ENCODE measurements at places on chromosomes 4 and X.

DNA sequence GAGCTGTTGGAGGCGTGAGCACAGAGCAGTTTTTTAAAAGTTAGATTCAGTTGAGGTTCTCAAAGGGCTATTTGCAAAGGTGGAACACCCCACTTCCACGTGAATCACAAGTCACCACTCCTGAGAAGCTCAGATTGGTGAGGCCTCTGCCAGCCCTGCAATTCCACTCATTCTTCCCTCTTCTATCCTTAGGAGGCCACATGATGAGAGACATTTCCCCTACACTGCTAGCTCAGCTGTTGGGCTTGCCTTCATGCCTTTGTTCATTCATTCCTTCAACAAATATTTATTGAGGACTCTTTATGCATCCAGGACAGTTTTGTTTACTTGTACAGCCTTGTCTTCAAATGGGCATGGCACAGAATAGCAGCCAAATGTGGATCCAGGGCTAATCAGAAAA is 3.7 kb downstream of the SRPX2 start:
- DNase-seq: no peak

DNA sequence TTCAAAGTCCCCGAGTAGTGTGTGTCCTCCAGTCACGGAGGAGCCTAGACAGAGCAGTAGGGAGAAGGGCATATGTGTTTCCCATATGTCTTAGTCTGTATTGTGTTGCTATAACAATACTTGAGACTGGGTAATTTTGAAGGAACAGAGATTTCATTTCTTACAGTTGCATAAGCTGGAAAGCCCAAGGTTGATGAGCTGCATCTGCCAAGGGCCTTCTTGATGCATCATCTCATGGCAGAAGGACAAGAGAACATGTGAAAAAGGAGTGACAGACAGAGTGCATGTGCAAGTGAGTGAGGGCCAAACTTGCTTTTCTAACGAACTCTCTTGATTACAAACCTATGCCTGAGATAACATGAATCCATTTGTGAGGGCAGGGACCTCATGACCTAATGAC is 243.4 kb downstream of the ARHGAP10 start:
- no peak for DNase-seq

- no peak for DNase-seq
These were observed 578.0 kb downstream of the SPRY1 start for GRCh38 chr4:123974386-123975149.

- DNase-seq: peak; percentile 3
These were observed 25.2 kb upstream of the BCLAF3 start for GRCh38 chrX:20015945-20016615.

DNA sequence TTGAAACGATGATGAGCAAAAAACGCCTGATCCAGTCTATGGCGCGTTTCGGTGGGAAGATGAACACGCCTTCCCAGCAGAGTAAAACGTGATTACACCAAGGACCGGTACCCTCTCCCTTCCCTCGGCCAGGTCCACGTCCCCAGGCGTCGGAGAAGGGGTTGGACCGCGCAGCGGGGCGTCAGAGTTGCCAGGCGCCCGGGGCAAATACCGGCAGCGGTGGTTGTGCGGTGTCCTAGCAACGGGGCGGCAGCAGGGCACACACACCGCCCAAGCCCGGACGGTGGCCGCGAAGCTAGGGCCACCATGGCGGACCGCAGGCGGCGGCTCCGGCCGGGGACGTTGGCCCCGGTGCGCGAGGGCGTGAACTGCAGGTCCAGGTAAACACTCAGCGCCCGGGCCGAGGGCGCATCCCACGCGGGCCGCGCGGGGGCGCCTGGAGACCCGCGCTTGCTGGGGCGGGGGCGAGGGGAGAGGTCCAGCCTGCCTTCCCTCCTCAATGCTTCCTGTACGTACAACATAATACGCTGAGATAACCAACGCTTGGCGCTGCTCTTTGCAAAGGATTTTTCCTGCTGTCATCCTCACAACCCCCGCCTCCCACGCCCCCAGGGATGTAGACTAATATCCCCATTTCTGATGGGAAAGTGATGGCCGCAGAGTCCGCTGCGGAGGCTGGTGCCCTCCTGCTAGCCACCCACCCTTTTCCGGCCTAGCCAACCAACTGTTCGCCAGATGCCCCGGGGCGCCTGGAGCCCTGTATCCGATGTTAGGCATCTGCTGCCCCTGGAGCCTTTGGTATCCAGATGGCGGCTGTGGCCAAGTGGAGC is at the start of gene FAM47E:
Gene FAM47E (plus strand): TSS at position 281 of the 830 bp plus-strand sequence. CDS start 26 bp downstream, at position 307.
- DNase-seq: peak; percentile 69

DNA sequence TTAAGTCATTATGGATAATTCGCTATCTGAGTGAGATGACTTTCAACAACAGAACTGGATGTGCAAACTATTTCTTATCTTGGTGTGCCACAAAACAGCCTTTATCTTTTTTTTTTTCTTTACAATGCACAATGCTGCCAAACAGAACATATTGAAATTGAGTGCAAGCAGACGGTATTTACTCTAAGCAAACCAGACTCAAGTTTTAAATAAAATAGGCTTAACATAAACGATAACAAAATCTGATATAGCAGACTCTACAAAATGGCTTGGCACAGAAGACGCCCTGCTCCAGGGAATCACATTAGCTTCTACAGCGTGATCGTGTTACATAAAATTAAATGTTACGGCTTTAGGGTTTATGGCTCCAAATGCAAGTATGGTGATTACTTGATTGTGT is 9.6 kb upstream of the STK32B start:
- peak; percentile 92 for DNase-seq

- DNase-seq: peak; percentile 98
These were observed 19.7 kb downstream of the MAEA start for GRCh38 chr4:1309261-1310010.

DNA sequence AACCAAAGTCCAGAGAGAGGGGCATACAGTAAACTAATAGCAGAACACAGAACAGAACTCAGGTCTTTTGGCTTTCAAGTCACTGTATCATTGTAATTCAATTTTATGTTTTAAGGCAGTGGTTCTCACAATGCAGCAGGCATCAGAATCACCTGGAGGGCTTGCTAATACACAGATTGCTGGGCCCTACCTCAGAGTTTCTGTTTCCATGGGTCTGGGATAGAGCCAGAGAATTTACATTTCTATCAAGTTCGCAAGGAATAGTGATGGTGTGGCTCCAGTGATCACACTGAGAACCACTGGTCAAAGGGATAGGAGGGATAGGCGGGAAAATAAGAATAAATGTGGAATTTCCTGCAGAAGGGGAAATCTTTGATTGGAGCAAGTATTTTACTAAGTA is 36.7 kb downstream of the LANCL3 start:
- DNase-seq: no peak

DNA sequence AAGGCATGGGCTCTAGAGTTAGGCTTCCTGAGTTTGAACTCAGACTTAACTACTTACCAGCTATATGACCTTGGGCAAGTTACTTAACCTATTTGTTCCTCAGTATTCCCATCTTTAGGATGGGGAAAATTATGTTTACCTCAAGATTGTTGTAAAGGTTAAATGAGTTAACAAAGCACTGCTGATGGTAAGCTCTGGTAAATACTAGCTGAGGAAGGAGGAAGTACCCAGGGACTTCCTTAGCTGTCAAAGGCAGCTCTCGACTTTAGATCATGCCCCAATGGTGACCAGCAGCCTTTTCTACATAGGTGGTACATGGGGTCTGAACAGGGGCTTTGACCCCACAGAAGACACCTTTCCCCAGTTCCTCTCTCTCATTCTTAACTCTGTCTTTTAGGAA is 20.1 kb downstream of the ATP7A start:
- DNase-seq: no peak

GRCh38 chr4:100641336-100641735 is 123.5 kb upstream of the EMCN start:
- DNase-seq: no peak

DNA sequence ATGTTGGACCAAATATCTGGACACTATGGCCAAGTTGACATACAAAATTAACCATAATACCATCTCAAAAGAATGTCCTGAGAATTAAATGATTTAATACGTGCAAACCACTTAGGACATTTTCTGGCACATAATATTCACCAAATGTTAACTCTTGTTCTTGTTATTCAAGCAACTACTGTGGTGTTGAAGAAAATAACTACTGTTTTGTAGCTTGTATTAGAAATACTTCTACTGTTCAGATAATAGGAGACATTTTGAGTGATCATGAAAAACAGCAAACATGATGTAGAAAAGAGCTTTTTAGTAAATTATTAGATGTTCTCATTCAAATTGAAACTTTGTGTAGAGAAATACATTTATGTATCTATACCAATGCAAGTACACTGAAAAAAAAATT is 140.7 kb upstream of the SMIM31 start:
- DNase-seq: no peak

- DNase-seq: no peak
These were observed 2.7 kb downstream of the GPRASP2 start for GRCh38 chrX:102714994-102715393.

DNA sequence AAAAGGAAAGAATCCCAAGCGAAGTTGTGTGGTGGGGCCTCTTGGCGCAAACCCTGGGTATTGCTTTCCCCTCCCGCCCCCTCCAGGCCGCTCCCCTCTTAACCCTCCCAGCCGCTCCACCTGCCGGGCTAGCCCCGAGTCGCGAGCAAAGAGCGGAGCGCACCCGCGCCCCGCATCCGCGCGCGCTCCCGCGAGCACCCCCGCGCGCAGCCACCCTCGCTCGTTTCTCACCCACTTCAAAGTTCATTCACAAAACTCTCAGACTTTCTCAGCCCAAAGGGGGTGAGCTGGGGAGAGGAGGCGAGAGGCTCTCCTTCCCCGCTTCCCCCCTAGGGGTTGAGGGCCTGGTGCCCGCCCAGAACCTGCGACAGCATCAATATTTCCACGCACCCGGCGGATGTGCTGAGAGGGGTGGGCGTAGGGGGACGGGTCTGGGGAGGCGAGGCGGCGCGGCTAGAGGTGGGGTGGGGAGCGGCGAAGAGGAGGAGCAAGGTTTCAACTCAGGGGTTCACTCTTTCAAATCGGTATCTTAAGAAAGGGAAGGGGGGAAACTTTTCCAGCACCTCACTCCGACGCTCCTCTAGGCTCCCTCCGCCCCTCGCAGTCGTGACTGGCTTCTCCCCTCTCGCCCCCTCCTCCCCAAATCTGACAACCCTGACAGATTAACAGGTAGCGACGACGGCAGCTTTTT is 1.8 kb downstream of the MAML3 start:
- peak; percentile 74 for DNase-seq

DNA sequence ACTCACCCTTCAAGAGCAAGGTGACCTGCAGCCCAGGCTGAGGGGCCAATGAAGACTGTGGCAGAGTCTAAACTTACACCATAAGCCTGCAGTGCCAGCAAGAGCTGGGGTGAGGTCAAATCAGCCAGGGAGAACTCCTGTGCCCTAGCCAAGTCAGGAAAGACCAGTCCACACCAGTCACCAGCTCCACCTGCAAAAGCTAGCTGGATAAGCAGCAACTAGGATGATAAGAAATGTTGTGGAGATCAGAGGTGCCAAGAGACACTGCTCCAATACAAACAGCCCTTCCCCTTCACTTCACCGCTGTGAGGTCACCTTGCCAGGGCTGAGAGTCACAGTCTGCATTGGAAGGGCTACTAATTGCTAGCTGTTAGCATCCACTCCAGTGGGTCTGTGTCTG is 31.3 kb downstream of the NIPAL1 start:
- no peak for DNase-seq

DNA sequence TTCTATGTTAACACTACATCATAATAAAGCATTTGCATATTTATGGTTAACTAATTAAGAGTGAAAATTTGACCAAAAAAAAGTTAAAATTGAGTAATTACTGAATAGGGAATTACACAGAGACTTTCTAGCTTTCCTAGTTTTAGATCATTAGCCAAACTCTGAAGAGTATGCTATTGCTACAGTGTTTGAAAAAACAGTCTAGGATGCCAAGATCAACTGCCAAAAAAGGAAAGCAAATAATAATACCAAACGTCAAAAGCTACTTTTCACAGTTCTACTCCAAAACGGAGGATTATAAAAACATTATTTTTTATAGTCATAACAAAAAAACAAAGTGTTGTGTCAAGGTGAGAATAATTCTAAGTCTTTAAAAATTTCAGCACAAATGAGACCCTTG is 359.8 kb upstream of the CTSO start:
- DNase-seq: no peak

DNA sequence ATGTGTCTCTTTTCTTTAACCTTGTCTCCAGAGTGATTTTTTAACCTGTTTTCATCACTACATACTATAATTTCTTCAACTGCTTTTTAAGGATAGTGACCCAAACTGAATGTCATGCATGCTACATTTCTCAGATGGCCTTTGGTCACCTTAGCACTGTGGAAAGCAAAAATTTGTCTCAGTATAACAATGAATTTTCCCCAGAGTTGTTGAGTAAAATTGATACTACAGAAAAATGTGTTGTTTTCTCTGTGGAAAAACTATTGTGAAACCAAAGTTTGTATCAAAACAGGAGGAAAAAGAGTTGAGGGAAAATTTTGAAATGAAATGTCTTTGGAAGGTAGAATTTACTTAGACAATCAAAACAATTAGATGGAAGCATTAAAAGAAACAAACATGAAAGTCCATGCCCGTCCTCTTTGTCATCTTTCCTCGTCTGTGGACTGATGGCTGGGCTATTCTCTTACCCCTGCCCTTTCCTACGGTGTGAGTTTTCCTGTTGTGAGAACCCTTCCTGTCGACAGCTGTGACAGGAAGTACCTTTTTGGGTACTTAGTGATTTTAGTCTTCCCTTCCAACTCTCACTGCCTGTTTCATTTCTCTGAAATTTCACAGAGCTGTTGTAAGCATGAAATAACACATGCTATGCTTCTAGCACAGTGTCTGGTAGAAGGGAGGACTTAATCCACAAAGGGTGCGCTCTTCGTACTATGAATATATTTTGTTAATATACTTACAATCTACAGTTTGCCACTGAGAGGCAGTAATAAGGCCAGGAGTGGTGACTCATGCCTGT is 50.8 kb downstream of the LRP2BP start:
- peak; percentile 10 for DNase-seq

- DNase-seq: no peak
These were observed 259.1 kb downstream of the SH2D1A start for GRCh38 chrX:124605511-124605910.

DNA sequence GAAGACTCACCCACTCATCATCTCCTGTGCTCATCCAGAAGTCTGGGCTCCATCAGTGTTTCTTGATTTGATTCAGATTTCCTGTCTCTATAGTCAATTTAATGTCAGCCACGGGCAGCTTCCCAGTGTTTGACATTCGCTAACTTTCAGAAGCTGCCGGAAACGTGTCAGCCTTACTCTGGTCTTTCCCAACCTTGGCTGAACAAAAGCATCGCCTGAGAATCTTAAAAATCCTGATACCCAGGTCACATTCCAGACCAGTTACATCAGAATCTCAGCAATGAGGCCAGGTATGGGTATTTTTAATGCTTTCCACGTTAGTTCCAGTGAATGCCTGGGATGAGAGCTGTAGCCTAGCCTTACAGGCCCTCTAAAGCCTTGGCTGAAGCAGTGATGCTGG is 233.8 kb downstream of the FRMPD4 start:
- peak; percentile 1 for DNase-seq

- DNase-seq: no peak
These were observed 15.7 kb upstream of the ENPEP start for GRCh38 chr4:110460074-110460746.

- DNase-seq: peak; percentile 47
These were observed 14.9 kb upstream of the LOC101059915 start for GRCh38 chrX:71652405-71652804.

GRCh38 chr4:8859550-8860095 is 12.0 kb downstream of the HMX1 start:
- DNase-seq: no peak

- no peak for DNase-seq
These were observed 67.7 kb downstream of the INPP4B start for GRCh38 chr4:142778430-142778829.

- DNase-seq: no peak
These were observed 5.1 kb upstream of the CENPC start for GRCh38 chr4:67550451-67550850.

GRCh38 chrX:53642337-53642736 is 44.2 kb downstream of the HUWE1 start:
- DNase-seq: no peak

Measured in umbilical cord (tissue), 2 donors.